ENCODE measurements at places on chromosomes 1 and 21.

DNA sequence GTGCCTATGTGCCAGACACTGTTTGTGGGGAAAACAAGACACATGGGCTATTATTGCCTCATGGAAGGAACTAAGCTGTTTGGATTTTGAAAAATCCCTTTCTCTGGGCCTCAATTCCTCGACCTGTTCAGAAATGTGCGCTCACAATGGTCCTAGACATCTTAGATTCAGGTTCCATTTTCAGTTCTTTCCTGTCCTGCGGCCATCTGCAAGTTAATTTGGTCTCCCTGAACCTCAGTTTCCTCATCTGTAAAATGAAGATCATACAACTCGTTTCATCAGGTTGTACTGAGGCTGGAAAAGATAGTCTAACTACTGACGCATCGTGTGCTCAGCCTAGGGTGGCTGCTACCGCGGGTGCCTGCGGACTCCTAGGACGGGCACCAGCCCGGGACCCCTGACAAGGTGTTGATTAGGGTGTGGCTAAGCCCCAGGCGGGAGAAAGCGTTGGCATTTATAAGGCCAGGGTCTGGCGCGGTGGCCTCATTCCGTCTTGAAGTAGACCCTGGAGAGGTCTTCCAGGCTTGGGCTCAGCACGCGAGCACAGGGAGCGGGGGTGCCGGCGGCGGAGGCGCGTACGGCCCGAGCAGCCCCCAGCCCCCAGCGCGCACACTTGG lies 493 bp upstream of the ELOA start:
- DNase-seq: no peak

DNA sequence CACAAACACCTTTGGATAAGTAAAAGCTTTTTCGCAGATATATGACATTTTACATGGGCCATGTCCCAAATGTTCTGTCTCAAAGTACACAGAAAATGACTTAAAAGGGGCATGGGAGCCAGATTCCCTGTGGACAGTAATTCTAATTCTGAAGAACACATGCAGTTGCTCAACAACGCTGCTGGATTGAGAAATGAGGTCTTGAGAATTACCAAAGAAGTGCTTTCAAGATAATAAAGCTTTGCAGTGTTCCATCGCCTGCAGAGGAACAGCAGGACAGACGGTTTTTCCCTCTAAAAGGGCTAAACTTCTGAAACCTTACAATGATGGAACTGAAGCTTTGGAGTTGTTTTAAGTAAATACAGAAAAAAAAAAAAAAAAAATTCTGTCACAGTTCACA lies 55.3 kb upstream of the HSPA13 start:
- DNase-seq: no peak

- no peak for DNase-seq
Measured at GRCh38 chr21:26041431-26042180, 129.0 kb downstream of the APP start.

DNA sequence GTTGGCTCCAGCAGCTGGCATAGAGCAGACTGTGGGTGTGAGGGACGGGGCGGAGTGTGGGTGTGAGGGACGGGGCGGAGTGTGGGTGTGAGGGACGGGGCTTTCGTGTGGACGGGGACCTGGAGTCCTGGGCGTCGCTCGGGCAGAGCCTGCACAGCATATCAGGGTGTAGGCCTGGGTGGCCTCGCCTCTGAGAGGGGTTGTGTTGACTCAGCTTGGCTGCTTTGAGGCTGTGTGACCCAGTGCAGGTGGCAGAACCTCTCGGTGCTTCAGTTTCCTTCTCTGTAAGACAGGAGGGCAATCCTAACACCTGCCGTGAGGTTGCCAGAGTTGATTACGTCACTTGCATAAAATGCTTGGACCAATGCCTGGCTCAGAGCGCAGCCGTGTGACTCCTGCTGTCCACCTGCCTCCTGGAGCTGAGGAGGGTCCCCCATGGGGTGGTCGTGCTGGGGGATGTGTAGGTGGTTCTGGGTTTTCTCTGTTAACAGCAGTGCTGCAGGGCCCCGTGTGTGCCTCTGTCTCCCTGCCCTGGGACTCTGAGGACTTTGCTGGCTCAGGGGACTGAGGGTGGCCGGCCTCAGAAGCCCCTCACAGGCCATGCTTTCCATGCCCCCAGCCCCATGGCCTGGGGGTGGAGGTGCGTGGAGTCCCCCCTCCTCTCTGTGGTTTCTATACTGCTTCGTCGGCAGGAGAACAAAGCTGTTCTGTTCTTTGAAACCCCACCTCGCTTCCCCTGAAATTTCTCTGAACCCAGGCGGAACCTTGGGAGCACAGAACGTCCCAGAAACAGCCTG lies 15.4 kb downstream of the PDXK start:
- DNase-seq: no peak

All from Caki2 (cell line).